HCT116 (cell line): ENCODE measurements at places on chromosomes 4 and X. TPM values are rescaled to one million over a fixed set of nuclear protein-coding genes. Genes with fewer than 3 reads are reported as not detected.

MAGEA8 gene
- total RNA-seq, result not detected

HSFX3 gene
- total RNA-seq, result 0.96 TPM

DNA sequence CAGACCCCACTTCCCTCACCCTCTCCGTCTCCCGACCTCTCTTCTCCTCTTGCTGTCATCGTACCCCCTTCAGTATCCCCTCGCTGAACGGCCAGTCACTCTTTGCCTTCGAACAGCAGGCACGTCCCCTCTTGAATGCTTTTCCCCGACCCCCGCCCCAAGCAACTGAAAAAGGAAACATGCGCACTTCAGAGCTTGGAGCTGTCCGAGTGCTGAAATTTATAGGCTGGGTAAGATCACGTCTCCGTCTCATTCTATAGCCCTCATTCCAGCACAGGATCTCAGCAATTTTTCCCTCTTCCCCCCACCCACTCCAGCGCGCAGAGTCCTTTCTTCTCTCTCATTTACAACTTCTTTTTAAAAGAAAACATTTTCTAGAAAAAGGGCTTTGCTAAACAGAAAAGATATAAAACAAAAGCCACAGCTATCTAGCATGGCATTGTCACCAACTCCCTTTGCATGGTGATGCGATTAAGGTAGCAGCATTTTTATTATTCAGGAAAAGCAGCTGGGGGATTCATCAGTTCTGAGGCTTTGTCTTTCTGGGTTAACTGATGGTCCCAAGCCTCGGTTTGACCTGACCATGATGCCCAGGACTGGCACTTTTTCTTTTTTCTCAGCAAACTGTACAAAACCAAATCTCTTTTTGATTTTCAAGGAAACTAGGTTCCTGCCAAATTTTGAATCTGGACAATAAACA lies at the start of gene GLRA2:
GLRA2 (plus strand) TSS at position 247 of the 700 bp plus-strand sequence. CDS start 522 bp downstream, outside the sequence.
- DNase-seq, result no peak

DNA sequence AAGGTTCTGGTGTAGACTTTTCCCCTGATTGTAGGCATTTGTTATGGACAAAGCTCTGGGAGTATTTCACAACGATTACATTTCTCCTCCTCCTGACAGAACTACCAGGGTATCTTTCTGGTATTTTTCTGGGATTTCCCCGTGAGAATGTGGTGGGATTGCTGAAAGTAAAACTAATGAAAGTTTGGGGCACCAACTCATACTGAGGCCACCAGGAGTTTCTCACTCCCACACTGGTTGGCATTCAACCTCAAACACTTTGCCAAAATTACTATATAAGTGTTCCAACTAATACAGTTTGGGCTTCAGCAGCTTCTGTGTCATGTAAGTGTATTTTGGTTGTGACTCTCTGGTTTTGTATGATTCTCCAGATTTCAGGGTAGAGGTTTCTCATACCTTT lies 855.1 kb downstream of the GLUD2 start:
- no peak for DNase-seq

GRCh38 chrX:4675686-4676300 lies 962.3 kb upstream of the PRKX start:
- no peak for DNase-seq

ENPP6 gene
- not detected for total RNA-seq

DNA sequence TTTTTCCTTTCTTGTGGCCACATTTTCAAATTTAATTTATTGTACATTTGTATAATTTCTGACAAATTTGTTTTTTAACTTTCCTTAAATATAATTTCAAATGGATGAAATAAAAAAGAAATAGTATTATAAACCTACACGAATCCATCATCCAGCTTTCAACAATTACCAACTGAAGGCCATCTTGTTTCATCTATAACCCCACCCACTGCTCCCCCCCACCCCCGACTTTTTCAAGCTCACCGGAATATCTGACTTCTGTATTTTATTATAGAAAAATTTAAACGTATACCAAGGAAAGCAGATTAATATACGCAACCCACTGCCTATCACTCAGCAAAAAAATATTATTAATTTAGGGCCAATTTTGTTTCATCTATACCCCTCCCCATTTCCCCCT lies 1.1 kb downstream of the MORF4L2 start:
- DNase-seq, result no peak

GRCh38 chr4:118282692-118283091 lies 70.1 kb downstream of the PRSS12 start:
- no peak for DNase-seq

- no peak for DNase-seq
Observed at GRCh38 chrX:2928191-2928582, 952 bp downstream of the ARSD start.

DNA sequence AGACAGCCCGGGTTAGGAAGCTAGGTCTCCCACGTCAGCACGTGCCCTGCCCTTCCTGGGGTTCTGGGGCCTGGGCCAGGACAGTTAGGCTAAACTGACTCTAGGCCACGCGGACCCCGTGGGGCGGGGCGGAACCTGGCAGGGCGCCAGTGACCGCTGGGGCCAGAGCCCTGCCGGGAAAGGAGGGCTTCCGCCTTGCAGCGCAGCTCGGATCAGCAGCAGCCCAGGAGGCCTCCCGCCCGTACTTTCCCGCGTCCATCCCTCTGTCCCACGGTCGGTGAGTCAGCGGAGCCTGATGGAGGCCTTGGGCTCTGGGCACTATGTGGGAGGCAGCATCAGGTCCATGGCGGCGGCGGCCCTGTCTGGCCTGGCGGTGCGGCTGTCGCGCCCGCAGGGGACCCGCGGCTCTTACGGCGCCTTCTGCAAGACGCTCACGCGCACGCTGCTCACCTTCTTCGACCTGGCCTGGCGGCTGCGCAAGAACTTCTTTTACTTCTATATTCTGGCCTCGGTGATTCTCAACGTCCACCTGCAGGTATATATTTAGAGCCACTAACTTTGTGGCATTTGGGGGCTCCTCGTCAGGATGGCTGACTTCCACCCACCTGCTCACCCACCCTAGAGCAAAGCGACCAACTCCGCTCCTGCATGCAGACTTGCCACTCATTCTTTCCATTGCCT lies at the start of gene SMIM10:
SMIM10 (plus strand) TSS at position 191 of the 681 bp plus-strand sequence; CDS start at position 296, 105 bp downstream.
- DNase-seq, result no peak

DNA sequence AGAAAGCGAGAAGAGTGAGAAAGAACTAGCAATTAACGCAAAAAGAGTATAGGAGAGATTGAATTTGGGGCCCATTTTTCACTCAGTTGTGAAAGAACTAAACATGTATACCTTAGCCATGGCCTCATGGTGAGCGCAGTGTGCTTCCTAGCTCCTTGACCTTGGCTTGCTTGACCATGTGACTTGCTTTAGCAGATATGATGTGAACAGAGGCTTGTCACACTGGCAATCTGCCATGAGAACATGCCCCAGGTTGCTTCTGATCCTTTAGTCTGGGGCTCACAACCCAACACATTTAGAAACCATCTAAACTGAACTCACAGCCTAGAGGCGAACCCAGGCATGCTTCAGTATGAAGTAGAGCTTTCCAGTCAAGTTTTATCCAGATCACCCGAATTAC lies 260.1 kb upstream of the FTHL17 start:
- DNase-seq, result no peak

- DNase-seq, result no peak
Observed at GRCh38 chr4:95522682-95523530, 25.9 kb downstream of the UNC5C start.

ARMCX4 gene
- total RNA-seq, result 0.15 TPM

DNA sequence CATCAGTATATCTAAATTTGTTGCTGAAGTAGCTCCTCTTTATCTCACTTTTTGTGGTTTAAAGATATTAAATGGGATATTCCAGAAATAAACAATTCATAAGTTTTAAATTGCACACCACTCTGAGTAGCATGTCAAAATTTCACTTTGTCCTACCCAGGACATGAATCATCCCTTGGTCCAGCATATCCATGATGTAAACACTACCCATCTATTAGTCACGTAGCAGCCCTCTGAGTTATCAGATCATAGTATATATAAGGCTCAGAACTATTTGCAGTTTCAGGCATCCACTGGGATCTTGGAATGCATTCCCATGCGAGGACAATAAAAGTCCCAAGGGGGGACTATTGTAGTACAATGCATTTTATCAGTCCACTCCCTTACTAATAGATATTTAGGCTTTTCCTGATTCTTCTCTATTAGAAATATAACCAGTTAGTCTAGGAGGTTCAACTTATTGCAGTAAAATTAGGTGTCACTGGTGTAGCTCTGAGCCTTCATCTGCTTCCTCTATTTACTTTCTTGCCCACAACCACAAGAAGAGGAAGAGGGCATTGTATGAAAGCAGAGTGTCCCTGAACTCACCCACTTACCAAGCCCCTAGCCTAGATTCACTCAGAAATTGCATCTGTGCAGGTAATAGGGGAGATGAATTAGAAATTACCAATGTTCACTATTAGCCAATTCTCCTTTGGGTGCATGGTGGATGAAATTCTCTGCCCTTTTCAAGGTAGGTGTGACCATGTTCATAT lies 409.8 kb upstream of the GALNT7 start:
- no peak for DNase-seq

DNA sequence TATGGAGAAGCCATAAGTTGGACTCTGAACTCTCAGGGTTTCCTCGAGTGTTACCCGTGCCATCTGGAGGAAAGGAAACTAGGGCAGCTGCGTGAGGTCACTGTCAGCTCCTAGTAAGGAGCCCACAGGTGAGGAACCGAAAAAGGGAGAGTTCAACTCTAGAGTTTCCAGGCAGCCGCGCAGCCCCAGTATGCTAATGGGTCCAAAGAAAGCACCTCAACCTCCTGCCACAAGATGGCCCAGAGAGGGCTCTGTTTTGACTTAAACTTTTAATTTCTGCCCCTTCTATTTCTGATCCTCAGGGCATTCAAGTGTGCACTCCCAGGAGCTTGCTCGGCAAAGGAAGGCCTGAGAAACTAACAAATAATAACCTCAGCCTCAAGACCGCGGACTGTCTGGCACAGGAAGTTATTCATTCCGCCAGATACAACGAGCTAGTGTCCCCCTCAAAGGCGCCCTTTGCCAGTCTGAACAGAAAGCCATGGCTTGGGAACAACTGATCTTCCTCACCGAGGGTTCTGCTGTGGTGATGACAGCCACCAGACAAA lies 13.9 kb downstream of the SCARB2 start:
- DNase-seq, result no peak

DNA sequence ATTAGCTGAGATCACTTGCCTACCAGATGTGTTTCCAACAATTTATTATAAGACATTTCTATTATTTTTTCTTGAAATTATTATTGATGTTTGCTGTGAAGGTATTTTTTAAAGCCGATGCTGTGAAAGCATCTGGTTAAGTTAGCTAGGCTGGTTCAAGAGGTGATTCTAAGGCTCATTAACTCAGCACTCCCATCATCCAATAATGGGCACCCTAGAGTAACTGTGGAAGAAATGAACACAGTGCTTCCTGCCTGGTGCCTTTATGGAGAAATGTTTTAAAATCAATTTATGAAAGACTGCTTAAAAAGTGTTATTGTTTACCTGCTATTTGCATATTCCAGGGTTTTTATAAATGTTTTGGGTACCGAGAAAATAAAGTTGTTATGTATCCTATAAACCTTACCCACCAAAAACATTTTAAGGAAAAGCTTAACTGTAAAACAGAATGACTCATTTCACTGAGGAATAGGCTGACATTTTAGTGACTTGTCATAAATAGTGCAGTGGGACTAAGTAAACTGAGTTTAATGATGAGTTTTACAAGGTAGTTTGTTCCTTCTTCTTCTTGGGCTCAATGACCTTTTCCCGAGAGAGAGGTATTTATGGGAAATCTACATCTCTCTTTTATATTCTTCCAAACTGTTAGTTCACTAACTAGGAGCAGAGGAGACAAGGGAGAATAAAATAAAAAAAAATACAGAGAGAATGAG lies 310.0 kb upstream of the AADAT start:
- DNase-seq, result no peak

TCEAL6 gene
- total RNA-seq, result not detected

- DNase-seq, result no peak
Observed at GRCh38 chr4:45640281-45640680, 483.6 kb downstream of the GABRG1 start.

DNA sequence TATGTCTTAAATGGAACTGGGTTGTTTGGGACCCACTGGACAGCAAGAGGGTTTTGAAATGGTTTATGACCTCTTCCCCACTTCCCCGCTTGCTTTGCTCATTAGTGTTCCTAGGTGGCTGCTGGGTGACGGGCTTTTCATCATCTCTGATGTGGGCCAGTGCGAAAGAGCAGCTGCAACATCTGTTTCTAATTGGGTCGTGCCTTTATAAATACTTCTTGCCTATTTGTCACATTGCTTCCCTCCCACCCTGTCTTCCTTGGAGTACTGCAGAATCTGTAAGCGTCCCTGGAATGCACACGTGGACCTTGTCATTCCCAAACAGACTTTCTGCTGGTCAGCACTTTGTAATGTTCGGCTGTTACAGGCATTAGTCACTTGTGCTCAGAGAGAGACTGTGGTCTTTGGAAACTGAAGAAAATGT lies 35.2 kb downstream of the SEPTIN11 start:
- DNase-seq, result no peak

MAB21L2 gene
- total RNA-seq, result not detected

ASMT gene
- not detected for total RNA-seq

CCDC160 gene
- total RNA-seq, result not detected

- no peak for DNase-seq
Observed at GRCh38 chr4:187286525-187286924, 562.9 kb upstream of the FAT1 start.

- DNase-seq, result peak; percentile 3
Observed at GRCh38 chr4:146582864-146583263, 55.8 kb upstream of the POU4F2 start.

MGAT4D gene
- total RNA-seq, result not detected

VGLL1 gene
- not detected for total RNA-seq

- DNase-seq, result peak; percentile 8
Observed at GRCh38 chrX:56232221-56233082, at the start of gene KLF8. Gene KLF8 (plus strand): TSS chrX:56232356. CDS start chrX:56233335, 979 bp downstream.

- DNase-seq, result no peak
Observed at GRCh38 chr4:142598132-142598531, 248.0 kb downstream of the INPP4B start.

GRCh38 chrX:2521092-2521926 lies 20.5 kb upstream of the DHRSX start:
- DNase-seq, result no peak

- no peak for DNase-seq
Observed at GRCh38 chr4:85675076-85676049, 200.4 kb downstream of the ARHGAP24 start.

- no peak for DNase-seq
Observed at GRCh38 chr4:186029571-186030398, 39.2 kb upstream of the TLR3 start.

GRCh38 chr4:27716693-27717430 lies 856.2 kb downstream of the STIM2 start:
- no peak for DNase-seq

DNA sequence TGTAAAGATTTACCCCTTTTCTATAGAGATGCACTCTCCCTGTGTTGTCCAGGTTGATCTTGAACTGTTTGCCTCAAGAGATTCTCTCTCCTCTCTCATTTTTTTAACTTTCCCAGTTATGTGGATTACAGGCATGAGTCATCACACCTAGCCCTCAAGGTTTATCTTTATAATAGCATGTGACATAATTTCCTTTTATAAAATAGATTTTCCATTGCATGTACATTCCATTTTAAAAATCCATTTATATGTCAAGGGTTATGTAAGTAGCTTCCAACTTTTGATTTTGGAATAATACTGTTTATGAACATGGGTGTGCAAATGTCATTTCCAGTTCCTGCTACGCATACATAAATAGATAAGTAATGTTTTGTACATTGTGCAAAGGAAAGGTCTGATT lies 20.6 kb downstream of the ZNF721 start:
- DNase-seq, result no peak

- no peak for DNase-seq
Observed at GRCh38 chr4:37490391-37491347, 195.5 kb downstream of the RELL1 start.

EDA gene
- total RNA-seq, result 5.2 TPM

DCAF8L2 gene
- total RNA-seq, result not detected

- DNase-seq, result no peak
Observed at GRCh38 chr4:56466910-56467283, 520 bp upstream of the SRP72 start.

- DNase-seq, result no peak
Observed at GRCh38 chr4:1285790-1286553, 3.7 kb upstream of the MAEA start.
